ENCODE measurements at places on chromosomes 7 and 10.

DNA sequence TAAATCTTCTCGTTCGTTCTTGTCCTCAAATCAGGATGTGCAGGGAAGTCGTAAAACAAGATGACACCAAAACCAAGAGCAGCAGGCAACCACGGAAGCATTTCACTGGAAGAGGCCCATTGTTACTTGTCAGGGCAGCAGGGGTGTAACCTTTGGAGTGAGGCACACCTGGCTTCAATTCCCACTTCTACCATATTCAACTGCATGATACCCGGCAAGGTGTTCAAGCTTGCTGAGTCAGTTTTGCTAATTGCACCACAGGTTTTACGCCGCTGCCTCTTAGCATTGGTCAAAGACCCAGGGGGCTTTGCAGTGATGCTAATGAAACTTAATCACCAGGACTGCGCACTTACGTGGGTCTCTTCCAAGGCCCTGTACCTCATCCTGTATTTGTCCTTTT is 50.0 kb upstream of the PTER start:
- no peak for DNase-seq

DNA sequence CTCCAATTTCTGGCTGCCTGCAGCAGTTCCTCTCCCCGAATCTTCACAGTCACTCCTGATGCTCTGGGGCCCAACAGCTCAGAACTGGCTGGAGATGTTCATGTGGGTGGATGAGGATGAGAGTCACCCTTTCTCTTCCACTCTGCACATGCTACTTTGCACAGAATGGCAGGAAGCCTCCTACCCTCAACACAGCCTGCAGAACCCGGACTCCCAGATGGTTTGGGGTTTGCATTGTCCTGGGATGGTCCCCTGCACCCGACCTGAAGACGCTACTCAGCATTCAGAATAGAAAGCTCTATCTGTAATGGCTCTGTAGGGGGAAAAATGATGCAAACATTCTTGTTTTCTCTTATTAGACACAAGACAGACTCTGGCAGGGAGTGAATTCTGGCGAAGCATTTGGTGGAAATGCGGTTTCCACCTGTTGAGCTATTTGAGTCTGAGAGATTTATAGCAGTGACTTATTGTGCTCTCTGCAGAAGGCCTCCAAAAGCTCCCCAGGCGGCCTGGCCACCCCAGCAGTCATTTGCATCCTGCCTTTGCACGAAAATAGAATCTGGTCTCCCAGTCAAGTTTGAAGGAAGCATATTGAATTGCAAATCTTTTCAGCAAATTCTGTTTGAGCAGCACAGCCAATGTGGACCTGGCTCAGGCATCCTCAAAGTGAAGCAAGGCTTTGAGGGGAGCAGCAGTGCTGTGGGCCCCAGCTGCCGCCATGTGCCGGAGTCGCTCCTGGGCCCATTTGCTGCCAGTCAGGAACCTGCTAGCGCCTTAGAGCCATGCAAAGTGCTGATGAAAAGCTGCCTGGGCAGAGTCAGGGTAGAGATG is 309.3 kb downstream of the TCERG1L start:
- DNase-seq = no peak

- DNase-seq = no peak
Measured at GRCh38 chr10:34607894-34608293, 207.2 kb downstream of the PARD3 start.

GRCh38 chr7:155565596-155565995 is 19.2 kb upstream of the CNPY1 start:
- DNase-seq = no peak

DNA sequence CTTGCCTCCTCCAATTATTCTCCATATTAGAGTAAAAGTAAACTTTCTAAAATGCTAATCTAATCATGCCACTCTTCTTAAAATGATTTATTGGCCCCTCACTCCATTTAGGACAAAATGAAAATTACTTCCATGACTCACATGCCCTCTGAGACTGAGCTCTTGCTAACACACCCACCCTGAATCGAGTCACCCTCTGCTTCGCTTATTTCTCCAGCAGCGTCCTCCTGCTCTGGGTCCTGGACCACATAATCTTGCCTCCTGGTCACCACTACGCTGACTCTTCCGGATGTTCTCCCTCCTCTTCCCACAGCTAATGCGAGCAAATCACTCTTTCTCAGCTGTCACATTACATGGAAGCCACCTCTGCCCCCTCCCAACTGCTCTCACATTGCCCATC is 384.0 kb upstream of the FZD8 start:
- DNase-seq = no peak
